Kidney (tissue), 22 donors: ENCODE measurements at places on chromosomes 12 and 14. TPM values are rescaled to one million over a fixed set of nuclear protein-coding genes. Genes with fewer than 3 reads are reported as not detected.

Gene GALNT9
- total RNA-seq = 20.7 TPM

Gene TSPAN8
- total RNA-seq = 77.3 TPM

Gene UNC79
- 0.79 TPM for total RNA-seq

Gene CMTM5
- total RNA-seq = 0.54 TPM

Gene IFNG-AS1
- total RNA-seq = 0.85 TPM
